A549 treated with ZK216348 at 1 μM for 4 hours (cell line): ENCODE measurements at places on chromosomes 7 and 10. TPM values are rescaled to one million over a fixed set of nuclear protein-coding genes. Genes with fewer than 3 reads are reported as not detected.

Gene TRIL
- not detected in 5 replicates for total RNA-seq

Gene CYP3A4
- not detected in 5 replicates for total RNA-seq

Gene SMO
- total RNA-seq: 10.4 to 18.4 TPM (median 15.3 TPM) in 5 replicates

Gene CNPY1
- total RNA-seq: not detected in 5 replicates

Gene TRDMT1
- total RNA-seq: 2.0 to 4.4 TPM (median 3.7 TPM) in 5 replicates

Gene SH2D4B
- 0.04 TPM in 1 of 5 replicates, not detected in the others for total RNA-seq

Gene UCMA
- total RNA-seq: not detected in 5 replicates

Gene FRMPD2
- total RNA-seq: 0.13 TPM in 1 of 5 replicates, not detected in the others

Gene NEUROG3
- not detected in 5 replicates for total RNA-seq

Gene SPDYE8
- total RNA-seq: not detected in 5 replicates

Gene TCAF2
- total RNA-seq: 0.27 to 0.75 TPM (median 0.53 TPM) in 5 replicates

Gene CALCR
- not detected in 5 replicates for total RNA-seq

Gene IKZF1
- not detected in 5 replicates for total RNA-seq

Gene GIMAP7
- total RNA-seq: not detected in 5 replicates

Gene RBM20
- 1.6 to 2.7 TPM (median 2.4 TPM) in 5 replicates for total RNA-seq

Gene SUN3
- total RNA-seq: 0.48 TPM in 1 of 5 replicates, not detected in the others

Gene GRIFIN
- total RNA-seq: not detected in 5 replicates

Gene GPER1
- 0.39 to 0.95 TPM (median 0.86 TPM) in 5 replicates for total RNA-seq
